ENCODE measurements at places on chromosomes 1 and 21.

GRCh38 chr1:207672522-207673130, 27.7 kb downstream of the CR1L start:
- DNase-seq, result peak; percentile 33

GRCh38 chr1:207669528-207670009, 24.6 kb downstream of the CR1L start:
- no peak for DNase-seq

DNA sequence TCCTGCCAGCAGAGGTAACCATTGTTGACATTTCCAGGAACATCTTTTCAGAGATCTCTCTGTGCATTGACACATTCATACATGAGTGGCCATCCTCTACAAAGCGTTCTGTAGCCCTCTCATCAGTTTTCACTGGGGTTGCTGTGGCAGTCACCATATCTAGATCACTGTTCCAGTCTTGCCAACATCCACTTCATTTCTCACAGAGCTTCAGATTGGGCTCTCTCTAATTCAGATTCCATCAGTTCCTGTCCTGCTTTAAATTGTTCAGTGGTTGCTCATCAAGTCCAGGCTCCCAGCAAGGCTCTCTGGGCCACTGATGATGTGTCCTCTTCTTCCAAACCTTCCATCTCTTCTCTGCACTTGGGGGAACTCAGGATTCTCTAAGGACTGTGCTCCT, 173.7 kb downstream of the KCNJ6 start:
- no peak for DNase-seq

DNA sequence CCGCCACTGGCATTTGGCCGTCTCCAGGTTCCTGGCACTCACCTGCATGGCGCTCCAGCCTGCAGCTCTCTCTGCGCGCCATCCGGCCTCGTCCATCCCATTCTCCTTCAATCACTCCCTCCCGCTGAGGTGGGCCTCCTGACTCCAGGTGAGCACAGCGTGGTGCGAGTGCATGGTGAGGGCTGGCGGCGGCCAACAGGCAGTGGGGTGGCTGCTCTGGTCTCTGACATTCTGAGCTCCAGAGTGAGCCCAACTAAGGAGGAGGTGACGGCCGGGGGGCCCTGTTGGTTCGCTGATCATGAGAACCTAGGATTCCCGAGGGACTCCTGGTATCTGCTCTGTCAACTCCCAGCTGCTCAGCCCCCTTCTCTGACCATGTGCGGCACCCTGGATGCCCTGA, 130.4 kb downstream of the AJAP1 start:
- no peak for DNase-seq

GRCh38 chr1:41851589-41851988, 67.1 kb downstream of the HIVEP3 start:
- no peak for DNase-seq

DNA sequence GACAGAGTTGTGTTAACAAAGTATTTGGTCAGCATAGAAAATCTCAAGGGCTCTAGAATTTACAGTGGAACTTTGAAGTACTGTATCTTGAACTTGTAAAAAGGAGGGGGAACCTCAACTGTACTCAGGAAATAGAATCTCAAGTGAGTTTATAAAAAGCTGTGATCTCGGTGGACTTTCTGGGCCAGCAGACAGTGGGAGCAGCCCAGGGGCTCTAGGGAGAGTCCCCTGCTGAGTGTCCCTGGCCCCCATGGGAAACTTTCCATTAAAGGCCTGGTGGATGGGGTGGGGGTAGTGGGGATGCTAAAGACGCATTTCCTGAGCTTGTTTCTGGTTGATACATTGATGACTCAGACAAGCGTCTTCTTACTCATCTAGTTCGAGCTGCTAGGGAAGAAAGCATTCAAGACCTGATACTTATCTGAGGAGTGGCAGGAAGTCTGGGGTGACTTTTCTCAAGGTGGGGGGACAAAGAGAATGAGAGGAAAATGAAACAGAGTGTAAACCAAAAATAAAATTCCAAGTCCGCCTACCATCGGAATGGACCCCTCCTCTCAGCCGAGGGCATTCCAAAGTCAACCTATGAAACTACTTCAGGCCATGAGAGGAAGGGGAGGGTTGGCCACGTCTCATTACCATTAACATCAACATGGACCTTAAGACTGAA, 65.5 kb downstream of the NID1 start:
- DNase-seq, result no peak

DNA sequence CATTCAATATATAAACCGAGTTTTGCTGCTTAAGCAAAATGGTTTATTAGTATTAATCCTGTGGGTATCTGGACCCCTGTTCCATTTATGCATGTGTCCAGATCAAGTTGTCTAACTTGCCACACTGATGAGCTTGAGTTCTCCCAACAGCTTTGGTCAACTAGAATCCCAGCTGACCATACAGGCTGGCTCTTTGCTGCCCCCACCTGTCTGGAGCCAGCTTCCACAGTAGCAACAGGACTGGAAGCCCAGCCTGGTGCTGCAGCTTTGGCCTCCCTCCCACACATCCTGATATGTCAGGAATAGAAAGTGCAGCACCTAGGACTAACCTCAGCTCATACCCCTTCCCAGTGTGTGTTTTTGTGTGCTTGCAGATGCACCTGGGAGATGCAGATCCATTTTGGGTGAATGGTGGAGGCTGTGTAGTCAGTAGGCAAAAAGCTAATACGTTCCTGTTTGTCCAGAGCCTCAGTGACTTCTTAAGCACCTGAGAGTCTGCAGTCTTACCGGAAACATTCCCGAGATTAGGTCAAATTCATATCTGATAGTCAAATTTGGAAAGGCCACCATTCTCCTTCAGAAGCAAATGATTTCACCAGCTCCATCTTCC, 40.9 kb upstream of the BEND5 start:
- DNase-seq, result no peak

DNA sequence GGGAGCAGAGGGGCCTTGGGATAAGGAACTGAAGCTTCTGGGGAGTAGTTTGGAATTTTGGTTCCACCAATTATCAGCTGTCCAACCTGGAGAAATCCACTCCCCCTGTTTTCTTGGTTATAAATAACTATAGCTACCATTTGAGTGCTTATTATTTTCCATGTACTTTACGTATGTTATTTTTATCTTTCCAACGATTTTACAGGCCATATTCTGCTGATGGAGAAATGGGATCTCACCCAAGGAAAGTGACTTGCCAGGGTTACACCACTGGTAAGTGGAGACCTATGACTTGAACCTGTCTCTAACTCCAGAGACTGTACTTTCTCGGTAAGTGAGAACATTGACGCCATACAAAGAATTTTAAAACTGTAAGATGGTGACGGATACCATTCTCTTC, 49.0 kb upstream of the CD34 start:
- DNase-seq, result no peak

DNA sequence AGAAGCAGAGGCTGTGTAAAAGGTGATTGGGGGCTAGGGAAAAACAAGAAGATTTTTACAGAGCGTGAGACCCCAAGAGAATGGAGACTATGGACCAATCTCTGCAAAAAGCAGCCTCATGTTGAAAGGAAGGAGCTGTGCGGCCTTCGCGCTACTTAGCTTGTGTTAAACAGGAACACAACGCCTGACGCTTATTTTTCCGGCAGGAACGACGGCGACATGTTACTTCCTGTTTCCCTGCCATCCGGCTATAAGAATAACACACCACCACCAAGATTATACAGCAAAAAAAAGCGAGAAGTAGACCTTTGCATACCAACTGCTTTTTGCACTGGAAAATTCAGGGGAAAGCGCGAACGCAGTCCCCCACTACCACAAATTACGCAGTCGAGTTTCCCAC, 272.7 kb downstream of the FAM72C start:
- DNase-seq, result no peak

- DNase-seq, result no peak
Observed at GRCh38 chr1:183505454-183506089, 33.3 kb downstream of the SMG7 start.

GRCh38 chr1:200909071-200909470, 14.4 kb downstream of the INAVA start:
- no peak for DNase-seq

DNA sequence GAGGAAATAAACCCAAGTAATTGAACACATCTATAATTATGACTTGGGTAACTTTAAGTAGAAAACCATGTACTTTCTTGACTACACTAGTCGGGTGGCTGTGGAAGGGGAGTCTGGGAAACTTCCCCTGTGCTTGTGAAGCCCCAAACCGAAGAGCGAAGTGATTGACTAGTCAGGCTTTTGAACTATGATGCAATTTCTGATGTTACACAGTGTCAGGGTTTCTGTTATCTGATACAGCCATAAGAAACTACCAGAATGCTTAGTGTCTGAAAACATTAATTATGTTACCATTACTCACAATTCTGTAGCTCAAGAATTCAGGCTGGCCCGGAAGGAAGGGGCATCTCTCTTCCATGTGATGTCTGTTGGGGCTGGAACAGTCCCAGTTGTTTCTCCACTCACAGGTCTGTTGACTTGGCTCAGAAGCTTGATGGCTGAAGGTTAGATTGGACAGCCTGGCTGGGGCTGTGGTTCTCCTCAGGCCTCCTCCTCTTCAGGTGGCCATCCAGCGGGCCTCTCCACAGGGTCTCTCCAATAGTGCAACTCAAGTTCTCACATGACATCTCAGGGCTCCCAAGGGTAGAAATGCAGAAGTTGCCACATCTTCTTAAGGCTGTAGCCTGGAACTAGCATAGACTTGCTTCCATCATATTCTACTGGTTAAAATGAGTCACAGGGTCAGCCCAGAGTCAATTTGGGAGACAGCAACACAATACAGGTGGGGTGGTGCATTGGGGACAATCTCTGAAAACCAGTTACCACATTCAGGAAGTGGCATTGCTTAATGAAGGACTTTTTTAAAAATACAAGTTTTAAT, 8.3 kb upstream of the C8B start:
- no peak for DNase-seq

GRCh38 chr1:66925558-66925910, 744 bp downstream of the MIER1 start:
- no peak for DNase-seq

DNA sequence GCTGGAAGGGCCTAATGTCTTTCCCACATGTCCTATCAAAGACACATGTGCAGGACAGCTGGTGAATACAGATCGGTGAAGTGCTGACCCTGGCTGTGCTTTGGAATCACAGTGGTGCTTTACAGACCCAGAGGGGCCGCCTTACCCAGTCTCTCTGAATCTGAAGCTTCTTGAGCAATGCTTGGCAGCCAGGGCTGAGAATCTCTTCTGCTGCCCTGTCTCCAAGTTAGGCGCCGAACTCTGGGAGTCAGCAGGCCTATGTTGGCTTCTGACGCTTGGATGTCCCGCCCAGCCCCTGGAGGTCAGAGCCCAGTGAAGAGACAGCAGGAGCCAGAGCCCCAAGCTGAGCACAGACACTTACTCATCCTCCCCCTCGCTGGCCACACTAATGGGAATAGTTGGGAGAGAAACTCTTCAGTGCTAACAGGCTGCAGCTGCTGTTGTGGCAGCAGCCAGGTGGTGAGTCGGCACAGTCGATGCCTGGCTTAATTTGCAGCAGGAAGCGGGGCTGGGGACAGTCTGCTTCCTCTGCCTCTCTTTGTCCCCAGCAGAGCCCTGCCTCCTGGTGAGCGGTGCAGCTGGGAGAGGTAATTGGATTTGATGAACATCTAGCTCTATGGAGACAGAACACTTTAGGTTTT, 68.1 kb downstream of the URB2 start:
- peak; percentile 83 for DNase-seq

- no peak for DNase-seq
Observed at GRCh38 chr21:32331444-32332305, 33.0 kb downstream of the MRAP start.

DNA sequence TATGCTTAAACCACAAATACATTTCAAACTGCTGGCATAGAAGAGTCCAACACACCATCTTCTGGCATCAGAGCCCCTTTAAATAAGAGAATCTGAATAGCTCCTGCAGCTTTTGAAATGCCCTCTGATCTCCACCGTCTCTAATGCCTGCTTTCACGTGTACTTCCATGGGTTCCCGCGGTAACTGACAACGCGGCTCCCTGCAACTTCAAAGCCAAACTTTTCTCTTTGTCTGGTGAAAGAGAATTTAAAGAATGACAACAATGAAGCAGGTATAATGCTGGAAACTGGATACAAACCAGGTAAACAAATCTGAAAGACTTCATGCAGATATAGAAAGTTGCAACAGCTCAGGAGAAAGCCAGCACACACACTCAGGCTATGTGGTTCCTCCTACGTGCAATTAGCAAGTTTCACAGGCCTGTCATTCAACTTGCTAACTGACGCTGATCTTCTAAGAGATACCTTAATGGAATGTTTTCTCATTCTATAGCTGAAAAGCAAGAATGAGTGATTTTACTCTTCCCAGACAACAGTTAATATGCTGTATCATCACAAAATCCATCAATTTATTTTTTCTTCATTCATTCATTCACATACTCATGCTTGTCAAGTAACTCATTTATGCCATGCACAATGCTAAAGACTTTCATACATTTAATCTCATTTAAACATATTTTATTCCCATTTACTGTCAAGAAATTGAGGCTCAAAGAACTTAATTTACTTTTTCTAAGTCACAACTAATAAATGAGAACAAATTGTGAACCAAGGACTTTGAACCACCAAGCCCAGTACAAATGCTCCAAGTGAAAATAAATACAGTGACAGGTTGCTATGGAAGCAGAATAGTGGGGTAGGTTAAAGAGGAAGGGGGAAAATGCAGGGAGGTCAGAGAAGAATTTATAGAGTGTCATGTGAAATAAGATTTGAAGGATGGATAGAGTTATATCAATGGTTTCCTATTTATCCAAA, 202.7 kb upstream of the SNX7 start:
- DNase-seq, result no peak

- DNase-seq, result no peak
Observed at GRCh38 chr1:89737985-89738510, 82.8 kb upstream of the LRRC8D start.

DNA sequence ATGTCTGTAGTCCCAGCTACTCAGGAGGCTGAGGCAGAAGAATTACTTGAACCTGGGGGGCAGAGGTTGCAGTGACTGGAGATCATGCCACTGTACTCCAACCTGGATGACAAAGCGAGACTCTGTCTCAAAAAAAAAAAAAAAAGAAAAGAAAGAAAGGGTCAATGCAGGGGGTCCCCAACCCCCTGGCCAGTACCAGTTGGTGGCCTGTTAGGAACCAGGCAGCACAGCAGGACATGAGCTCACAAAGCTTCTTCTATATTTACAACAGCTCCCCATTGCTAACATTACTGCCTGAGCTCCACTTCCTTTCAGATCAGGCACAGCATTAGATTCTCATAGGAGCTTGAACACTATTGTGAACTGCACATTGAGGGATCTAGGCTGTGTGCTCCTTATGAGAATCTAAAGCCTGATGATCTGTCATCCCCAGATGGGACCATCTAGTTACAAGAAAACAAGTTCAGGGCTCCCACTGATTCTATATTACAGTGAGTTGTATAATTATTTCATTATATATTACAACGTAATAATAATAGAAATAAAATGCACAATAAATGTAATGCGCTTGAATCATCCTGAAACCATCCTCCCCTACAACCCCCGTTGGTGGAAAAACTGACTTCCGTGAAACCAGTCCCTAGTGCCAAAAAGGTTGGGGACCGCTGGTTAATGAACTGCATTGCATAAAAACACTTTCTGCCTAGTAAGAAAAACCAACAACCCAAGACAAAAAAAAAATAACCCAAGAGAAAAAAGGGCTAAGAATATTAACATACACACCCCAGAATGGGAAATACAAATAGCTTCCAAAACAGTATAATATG, 2.8 kb downstream of the ZBTB8OS start:
- no peak for DNase-seq

All from NCI-H1436 treated with DMSO at 0.1 percent for 48 hours (cell line).